ENCODE measurements at places on chromosomes 1 and 21. TPM values are rescaled to one million over a fixed set of nuclear protein-coding genes. Genes with fewer than 3 reads are reported as not detected.

The NUDT17 gene
- 2.9 TPM for total RNA-seq

The PGM1 gene
- 30.5 TPM for total RNA-seq

The GABRD gene
- total RNA-seq = not detected

The LIN28A gene
- not detected for total RNA-seq

The GREM2 gene
- total RNA-seq = not detected

The LIPI gene
- not detected for total RNA-seq

The TMEM51 gene
- total RNA-seq = 6.5 TPM

The ANGPTL3 gene
- total RNA-seq = not detected

The KISS1 gene
- 1.1 TPM for total RNA-seq

The SLC30A10 gene
- total RNA-seq = not detected

The TDRD10 gene
- total RNA-seq = 3.2 TPM

The GPA33 gene
- total RNA-seq = not detected

The FRRS1 gene
- 4.6 TPM for total RNA-seq

The ASPM gene
- total RNA-seq = 33.1 TPM

Measured in epithelial cell of umbilical artery (primary cell).